Metanephros (tissue), 2 donors: ENCODE measurements at places on chromosomes 12 and 14. TPM values are rescaled to one million over a fixed set of nuclear protein-coding genes. Genes with fewer than 3 reads are reported as not detected.

The ITGA7 gene
- total RNA-seq = 79.3 TPM

The C12orf50 gene
- total RNA-seq = not detected

The VRTN gene
- not detected for total RNA-seq

The ATG101 gene
- total RNA-seq = 21.0 TPM

The SOAT2 gene
- total RNA-seq = 0.41 TPM

The TSHR gene
- total RNA-seq = 0.29 TPM

The TMEM229B gene
- total RNA-seq = 2.5 TPM

The ACTR6 gene
- total RNA-seq = 23.8 TPM

The FOXN4 gene
- total RNA-seq = 0.29 TPM

The C12orf54 gene
- not detected for total RNA-seq

The NAB2 gene
- total RNA-seq = 43.1 TPM

The KRT1 gene
- 2.2 TPM for total RNA-seq

The TAS2R42 gene
- not detected for total RNA-seq

The DCP1B gene
- total RNA-seq = 10.7 TPM

The C14orf132 gene
- total RNA-seq = 54.0 TPM

The GALNT4 gene
- total RNA-seq = 12.3 TPM

The HHIPL1 gene
- 3.4 TPM for total RNA-seq

The NANOG gene
- 0.06 TPM for total RNA-seq

The ADCY4 gene
- total RNA-seq = 29.7 TPM

The ANO2 gene
- total RNA-seq = 4.9 TPM

The RPGRIP1 gene
- total RNA-seq = 1.1 TPM

The RASSF9 gene
- 10.4 TPM for total RNA-seq
